ENCODE measurements at places on chromosomes 1 and 21. TPM values are rescaled to one million over a fixed set of nuclear protein-coding genes. Genes with fewer than 3 reads are reported as not detected.
A peak's percentile ranks its signal among the peaks of the same experiment; 100 is the strongest.

Gene LIPI
- total RNA-seq: not detected

- no peaks in the 10 kb centered on the region for H3K36me3 ChIP-seq
- H3K4me3 ChIP-seq: no peak overlapping the region
- no peak overlapping the region for H3K27ac ChIP-seq
- peaks cover 4% of the 10 kb centered on the region for H3K4me1 ChIP-seq
- no peak for DNase-seq
- no peaks in the 10 kb centered on the region for H3K27me3 ChIP-seq
These were observed 89.2 kb downstream of the BEND5 start for GRCh38 chr1:48687282-48688045.

DNA sequence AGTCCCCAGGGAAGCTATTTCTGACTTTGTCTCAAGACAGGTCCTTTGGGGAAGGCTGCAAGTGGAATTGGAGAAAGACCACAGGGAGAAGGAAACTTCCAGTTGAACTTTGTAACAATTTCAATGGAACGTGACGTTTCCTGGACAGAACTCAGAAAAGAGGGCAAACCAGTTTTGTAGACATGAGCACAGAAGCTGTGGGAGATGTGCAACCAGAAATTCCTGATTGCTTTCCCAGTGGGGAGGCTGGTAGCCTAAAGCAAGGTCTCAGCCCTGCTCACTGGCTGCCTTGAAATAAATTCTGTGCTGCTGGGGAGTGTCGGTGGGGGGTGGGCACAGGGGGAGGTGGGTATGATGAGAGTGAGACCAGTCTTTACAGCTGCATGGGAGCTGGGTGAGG, 1206.7 kb upstream of the ADGRL2 start:
- no peaks in the 10 kb centered on the region for H3K36me3 ChIP-seq
- H3K4me3 ChIP-seq: no peak overlapping the region
- no peaks in the 10 kb centered on the region for H3K4me1 ChIP-seq
- H3K27ac ChIP-seq: no peak overlapping the region
- no peaks in the 10 kb centered on the region for H3K27me3 ChIP-seq

GRCh38 chr1:159955456-159955855, 1.4 kb upstream of the SLAMF9 start:
- no peaks in the 10 kb centered on the region for H3K36me3 ChIP-seq
- peaks cover 3% of the 10 kb centered on the region for H3K4me1 ChIP-seq
- H3K4me3 ChIP-seq: no peak overlapping the region
- DNase-seq: no peak
- peaks cover 6% of the 10 kb centered on the region for H3K27me3 ChIP-seq

DNA sequence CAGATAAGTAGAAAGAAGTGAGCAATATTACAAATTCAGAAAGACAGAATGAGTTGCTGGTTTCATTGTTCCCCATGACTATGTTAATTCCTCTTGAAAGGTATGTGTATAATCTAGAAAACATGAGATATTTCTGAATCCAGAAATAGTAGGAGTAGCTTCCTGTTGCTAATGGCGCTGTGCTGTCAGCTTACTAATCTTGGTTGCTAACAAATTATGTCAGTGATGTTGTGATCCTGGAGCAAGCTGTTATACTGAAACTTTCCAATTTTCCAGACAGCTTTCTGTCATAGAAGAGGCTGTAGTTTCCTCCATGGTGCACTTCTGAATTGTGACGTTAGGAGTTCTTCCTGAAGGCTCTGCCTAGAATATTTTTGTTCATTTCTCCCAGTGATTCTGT, 372.3 kb downstream of the USP25 start:
- no peaks in the 10 kb centered on the region for H3K4me1 ChIP-seq
- DNase-seq: peak; percentile 64
- H3K27ac ChIP-seq: no peak overlapping the region
- no peaks in the 10 kb centered on the region for H3K27me3 ChIP-seq
- no peaks in the 10 kb centered on the region for H3K36me3 ChIP-seq

Data from astrocyte (in vitro differentiated cells and primary cell).